ENCODE measurements at places on chromosomes 16 and 17.

- DNase-seq, result no peak
Measured at GRCh38 chr16:11276896-11277593, 765 bp upstream of the PRM2 start.

- no peak for DNase-seq
Measured at GRCh38 chr17:49217651-49218413, 7.3 kb downstream of the ABI3 start.

DNA sequence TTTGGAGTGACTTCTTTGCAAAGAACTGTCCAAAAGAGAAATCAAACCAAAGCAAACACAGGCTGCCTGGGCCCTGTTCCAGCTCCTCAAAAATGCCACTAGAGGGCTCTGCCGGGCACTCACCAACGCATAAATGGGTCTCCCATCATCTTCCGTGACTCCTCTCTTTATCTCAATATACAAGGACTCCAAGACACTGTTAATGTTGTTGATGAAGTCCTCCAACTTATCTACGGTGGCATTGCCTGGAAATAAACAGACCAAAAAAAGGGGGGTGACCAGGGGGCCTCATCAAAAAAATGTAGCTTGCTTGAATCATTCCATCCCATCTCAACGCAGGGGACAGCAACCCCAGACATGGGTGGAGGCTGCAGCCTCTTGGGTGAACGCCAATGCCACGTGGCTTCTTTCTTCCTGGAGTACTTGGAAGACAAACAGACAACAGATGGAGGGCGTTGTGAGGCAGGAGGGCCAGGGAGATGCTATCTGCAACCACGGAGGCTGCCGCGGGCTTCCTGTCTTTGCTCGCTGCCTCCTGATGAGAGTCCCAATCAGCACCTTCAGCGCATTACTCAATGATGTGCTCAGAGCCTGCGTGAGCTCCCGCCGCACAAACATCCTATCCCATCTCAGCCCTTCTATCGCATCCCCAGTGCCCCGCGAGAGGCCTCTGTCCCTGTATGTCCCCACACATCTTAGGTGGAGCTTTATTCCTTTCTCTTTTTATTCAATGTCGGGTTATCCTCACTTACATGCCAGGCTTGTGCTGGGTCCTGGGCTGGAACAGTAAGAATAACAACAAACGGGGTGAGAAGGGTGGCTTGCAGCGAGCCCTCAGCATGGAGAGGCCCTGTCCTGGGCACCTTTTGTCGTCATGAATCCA lies 32.0 kb downstream of the KDM8 start:
- DNase-seq, result no peak

DNA sequence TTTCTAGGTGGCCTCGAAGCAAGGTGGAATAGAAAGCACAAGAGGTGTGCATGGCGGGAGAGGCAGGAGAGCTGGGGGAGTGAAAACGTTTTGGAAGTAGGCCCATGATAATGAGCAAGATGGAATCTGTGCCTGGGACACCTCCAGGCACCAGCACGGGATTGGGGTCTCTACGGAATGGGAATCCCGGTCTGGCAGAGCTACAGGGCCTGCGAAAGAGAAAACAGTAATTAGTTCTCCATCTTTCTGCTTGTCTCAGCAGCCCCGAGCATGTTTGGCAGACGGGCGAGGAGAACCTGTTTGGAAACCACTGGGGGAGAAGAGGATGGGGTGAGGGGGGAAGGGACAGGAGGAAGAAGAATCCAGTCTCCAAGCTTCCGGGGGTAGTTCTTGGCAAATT lies 258.7 kb downstream of the SOX9 start:
- DNase-seq, result no peak

DNA sequence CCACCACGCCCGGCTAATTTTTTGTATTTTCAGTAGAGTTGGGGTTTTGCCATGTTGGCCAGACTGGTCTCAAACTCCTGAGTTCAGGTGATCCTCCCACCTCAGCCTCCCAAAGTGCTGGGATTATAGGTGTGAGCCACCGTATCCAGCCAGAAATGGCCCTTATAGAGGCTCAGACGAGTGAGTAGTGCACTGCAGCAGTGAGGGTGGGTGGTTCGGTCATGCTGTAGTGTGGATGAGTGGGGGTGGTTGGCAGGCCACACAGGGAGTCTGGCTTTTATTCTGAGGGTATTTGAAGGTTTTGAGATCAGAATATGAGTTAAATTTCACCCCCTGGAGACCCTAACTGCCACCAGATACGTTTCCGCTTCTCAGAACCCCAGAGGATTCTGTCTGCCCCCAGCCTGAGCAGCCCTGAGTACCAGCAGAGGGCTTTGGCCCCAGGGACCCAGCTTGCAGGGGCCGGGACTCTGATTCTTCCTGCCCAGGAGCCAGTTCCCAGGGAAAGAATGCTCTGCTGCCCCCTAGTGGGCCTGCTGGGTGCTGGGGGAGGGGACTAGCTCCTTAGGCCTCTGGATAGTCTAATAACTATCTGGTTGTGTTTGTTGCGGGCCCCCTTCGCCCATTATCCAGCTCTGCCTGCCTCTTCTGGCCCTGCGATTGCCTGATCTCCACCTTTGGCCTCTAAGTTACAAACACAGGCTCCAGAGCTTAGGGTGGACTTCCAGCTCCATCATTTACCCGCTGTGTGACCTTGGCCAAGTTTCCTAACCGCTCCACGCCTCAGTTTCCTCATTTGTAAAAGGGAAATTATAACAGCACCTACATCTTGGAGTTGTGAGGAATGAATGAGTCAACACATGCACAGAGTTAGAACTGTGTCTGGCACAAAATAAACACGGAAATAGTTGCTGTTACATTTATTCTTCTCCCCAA lies 2.0 kb downstream of the ZNF771 start:
- no peak for DNase-seq

All from cortex of kidney (tissue), 1 donor.